ENCODE measurements at places on chromosomes 1 and 21. TPM values are rescaled to one million over a fixed set of nuclear protein-coding genes. Genes with fewer than 3 reads are reported as not detected.
A peak's percentile ranks its signal among the peaks of the same experiment; 100 is the strongest.

The HPCA gene
- not detected for total RNA-seq

DNA sequence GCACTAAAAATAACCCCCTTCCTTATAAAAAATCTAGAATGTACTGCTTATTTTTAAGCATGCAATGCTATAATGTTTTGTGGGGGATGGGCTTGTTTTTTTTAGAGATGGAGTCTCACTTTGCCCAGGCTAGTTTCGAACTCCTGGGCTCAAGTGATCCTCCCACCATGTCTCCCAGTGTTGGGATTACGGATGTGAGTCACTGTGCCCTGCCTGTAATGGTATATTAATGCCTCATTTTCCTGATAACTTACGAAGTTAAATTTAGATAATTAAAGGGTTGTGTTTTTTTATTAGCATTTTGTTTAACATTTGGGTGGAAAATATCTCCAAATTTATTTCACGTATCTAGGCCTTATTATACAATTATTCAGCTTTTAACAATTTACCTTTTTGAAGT is 6.5 kb downstream of the RNF11 start:
- DNase-seq, result peak; percentile 42

DNA sequence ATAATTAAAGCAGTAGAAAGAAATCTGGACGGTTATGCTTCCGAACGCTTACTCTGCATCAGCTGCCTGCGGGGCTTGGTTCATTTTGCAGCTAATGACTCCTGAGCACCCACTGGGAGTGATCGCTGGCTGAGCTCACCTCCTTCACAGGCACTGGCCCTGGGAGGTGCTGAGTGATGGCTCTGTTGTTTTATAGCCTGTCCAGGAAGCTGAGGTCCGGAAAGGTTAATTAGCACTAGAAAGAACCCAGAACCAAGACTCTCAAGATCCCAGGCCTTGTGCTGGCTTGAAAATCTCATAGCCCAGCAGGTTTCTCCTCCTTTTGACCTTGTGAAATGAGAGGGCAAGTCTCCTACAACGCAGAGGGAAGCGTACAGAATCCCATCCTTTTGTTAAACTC is 226.2 kb downstream of the AJAP1 start:
- DNase-seq, result no peak

GRCh38 chr21:42892582-42892930 is 553 bp upstream of the NDUFV3 start:
- no peak for DNase-seq

- DNase-seq, result no peak
Observed at GRCh38 chr1:20921285-20921684, 134.2 kb upstream of the HP1BP3 start.

DNA sequence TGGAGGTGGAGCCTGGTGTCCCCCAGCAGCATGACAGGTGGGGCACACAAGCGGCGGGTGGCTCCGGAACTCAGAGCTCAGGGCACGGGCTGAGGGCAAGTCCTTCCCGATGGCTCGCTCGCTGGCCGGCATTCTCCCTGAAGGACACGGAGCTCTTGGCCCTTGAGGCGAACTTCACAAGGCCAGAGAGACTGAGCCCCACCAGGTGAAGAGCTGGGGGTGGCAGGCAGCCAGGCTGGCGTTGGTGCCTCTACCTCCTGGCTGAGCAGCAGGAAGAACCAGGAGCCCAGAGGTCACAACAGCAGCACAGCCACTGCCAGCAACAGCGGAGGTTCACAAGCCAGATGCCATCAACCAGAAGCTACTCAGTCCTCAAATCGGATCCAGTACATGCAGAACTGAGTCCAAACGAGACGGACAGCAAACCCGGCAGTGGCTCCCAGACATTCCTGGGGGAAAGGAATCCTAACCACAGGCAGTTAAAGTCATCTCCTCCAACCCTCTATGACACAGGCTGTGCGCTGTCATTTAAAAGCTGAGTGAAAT is 54.1 kb downstream of the NPHP4 start:
- no peak for DNase-seq

DNA sequence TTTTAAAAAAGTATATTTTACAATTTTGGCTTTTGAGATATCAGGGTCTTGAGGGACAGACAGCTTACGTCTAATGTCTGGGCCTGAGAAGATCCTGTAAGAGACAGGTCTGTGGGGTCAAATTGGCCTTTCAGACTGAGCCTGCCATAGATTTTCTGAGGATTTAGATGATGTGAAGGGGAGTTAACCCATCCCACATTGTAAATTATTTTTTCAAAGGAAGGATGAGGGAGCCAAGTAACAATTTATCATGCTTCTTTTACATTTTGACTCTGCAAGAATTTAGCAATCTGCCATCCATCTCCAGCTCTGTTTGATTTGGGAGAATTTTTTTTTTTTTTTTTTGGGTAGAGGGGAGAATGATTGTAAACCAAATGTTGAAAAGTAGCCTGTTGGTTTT is 160.9 kb downstream of the ROR1 start:
- no peak for DNase-seq
